Cortex of kidney (tissue), 1 donor: ENCODE measurements at places on chromosomes 6 and 20.

GRCh38 chr20:13883425-13883824 lies 98.6 kb downstream of the NDUFAF5 start:
- no peak for DNase-seq

DNA sequence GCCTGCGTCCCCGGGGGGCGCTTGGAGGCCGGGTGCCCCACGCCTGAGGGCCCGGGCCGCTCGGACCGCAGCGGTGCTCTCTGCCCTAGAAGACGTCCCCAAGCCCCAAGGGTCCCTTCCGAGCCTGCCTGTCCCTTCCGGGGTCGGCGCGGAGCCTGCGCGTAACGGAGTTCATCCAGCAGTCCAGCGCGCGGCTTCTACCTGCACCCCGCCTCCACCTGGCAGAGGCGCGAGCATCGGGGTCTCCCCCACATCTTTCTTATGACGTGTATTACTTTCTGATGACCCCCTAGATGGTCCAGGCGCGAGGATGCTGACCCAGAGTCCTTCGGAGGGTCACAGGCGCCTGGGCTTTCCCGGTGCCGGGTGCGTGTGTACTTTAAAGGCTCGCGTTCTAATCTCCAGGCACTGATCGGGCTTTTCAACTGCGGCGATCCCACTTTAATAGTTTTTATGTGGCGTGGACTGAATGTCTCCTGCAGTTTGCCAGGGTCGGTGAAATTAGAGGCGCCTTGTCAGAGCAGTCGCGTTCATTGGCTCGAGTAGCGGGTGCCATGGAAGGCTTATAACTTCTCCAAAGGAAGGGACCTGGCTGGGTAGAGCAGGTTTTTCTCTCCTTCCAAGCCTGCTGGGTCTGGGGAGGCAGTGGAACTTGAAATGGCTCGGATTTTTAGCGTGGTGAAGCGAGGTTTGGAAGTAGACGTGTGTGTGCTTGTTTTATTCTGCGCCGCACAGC lies 912 bp downstream of the EYA4 start:
- no peak for DNase-seq

DNA sequence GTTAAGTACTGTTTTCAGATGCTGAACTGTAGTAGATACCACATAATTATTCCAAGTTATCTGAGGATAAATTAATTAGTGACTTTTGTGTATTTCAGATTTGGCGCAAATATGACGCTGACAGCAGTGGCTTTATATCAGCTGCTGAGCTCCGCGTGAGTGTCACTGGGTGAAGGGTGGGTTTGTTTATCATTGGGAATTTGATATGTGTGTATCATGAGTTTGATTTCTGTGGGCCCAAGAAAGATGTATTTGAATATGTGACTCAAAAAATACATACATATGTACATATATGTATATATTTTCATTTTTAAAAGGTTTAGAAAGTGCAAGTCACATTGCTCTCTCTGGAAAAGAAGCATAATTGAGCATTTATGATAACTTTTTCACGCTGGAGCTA lies 17.4 kb downstream of the SCGN start:
- DNase-seq, result no peak

- no peak for DNase-seq
Observed at GRCh38 chr6:28537065-28537464, 11.4 kb downstream of the GPX5 start.

DNA sequence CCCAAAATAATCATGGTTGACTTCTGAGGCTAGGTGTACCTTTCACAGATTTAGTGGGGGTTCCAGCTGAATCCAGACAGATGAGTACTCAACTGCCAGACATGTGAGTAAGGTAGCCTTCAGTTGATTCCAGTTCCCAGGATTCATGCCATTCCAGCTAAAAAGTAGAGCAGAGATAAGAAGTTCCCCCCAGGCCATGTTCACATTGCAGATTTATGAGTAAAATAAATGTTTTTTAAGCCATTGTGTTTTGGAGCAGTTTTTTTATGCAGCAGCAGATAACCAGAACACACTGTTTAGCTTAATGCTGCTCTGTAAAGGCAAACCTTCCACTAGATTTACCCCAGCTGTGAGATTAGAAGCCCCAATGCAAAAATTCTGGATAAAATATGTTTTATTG lies 245.0 kb downstream of the RFPL4B start:
- DNase-seq, result no peak

DNA sequence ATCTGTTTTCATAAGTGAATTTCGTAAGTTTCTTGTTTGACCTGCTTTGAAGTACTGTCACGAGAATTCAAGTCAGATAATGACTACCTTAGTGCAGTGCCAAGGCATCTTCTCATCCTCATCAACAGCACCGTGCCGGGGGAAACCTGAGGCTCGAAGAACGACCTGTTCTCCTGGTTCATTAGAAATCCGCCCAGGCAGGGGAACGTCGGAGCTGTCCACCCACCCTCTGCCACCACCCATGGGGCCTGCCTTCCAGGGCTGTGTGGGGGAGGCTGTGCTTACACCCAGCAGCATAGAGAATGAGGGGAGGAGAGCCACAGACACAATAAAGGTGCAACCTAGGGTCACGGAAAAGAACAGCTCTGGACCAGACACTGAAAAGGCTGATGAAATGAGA lies 101.6 kb downstream of the RAMACL start:
- no peak for DNase-seq

- no peak for DNase-seq
Observed at GRCh38 chr6:158560836-158561320, 987 bp downstream of the TMEM181 start.

DNA sequence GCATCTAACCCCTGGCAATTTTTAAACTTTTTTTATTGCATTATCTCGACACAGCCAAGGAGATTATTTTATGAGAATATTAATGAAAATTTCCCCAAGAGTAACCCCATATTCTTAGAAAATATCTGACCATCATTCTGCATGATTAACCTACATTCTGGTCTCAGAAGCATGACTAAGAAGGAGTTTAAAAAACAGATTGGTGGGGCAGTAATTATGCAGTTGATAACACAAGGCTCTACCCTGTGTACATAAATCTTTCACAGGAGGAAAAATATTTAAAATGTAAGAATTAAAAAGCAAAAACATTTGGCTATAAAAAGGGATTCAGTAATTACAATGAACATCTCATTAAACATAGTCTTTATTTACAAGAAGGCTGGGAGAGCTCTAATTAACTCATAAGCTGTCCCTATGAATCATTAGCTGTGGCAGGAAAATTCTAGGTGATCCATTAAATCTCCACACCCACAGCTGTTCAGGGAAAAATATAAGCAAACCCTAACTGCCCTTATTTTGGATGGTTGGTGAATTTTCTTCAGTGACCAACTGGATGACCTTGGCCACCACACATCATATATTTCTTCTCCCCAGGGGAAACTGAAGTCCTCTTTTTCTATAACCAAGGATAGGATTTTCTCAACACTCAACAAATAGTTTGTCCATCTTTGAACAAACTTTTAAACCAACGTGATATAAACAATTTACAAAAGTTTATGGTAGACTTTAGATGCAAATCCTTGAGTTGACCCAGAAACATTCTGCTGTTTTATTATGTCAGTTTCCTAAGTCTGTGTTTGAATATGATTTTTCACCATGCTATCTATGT lies 59.5 kb downstream of the PDE7B start:
- DNase-seq, result no peak

DNA sequence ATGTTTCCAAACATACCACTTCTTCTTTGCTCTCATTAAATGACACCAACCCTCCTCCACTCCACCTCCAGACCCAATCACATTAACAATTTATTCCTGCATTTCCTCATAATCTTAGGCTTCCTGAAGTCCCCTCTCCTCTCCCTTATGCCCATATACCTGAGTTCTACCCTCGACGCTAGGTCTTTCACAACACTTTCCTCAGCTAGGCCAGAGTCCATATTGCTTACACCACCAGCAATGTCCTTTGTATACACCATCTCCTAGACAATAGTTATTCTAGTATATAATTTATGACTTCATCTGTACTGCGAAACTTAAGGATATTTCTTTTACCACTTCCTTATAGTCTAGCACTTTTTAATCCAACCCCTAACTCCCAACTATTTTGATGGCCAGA lies 47.7 kb downstream of the SIM1 start:
- no peak for DNase-seq

- DNase-seq, result no peak
Observed at GRCh38 chr6:136544326-136544725, 5.9 kb downstream of the MAP7 start.

GRCh38 chr20:6866741-6867140 lies 99.3 kb downstream of the BMP2 start:
- DNase-seq, result no peak

GRCh38 chr20:10565922-10566897 lies 107.6 kb downstream of the JAG1 start:
- no peak for DNase-seq

DNA sequence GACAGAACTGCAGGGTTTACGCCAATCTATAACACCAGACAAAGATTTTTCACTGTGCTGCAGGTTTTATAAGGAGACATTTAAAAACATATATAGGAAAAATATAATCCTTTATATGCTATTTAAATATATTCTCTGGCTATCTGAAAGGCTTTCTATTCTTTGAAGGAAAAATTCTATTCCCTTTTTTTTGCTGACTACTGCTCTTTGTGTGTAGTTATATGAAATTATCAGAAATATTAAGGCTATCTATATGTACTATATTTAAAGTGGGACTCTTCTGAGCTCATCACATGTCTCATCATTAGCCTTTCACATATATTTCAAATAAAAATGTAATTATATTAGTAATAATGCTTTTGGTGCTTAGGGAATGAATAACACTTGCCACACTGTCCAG lies 930.7 kb downstream of the EYS start:
- no peak for DNase-seq

DNA sequence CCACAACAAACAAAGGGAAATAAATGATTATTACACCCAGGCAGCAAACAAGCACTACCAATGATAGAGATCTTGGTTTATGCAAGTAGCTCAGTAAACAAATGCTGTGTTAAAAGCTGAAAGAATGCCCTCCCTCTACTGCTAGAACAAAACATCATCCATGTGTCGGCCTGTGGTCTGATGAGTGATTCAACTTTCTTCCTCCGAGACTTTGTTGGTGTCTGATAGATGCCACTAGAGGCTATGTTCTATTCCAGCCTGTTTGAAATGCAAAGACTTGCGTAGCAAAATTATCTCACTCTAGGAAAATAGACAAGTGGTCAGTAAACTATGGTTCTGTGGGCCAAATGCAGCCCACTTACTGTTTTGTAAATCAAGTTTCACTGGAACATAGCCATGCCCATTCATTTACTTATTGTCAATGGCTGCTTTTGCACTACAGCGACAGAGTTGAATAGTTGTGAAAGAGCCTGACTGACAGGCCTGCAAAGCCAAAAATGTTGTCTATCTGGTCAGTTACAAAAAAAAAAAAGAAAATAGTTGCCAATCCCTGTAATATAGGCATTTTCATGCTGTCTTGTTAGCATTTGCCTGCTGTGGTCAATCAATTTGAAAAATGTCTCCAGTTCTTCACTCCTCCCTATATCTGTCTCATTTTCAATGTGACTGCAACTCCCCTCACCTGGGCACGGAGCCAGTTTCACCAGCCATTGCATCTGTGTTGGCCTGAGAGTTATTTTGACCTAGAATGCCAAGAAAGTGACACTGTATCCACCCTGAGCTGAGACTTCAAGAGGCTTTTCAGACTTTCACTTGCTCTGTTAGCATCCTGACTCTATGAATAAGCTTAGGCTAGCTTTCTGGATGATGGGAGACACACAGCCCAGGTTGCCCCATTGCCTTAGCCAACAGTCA lies 544.6 kb upstream of the BTBD3 start:
- no peak for DNase-seq

DNA sequence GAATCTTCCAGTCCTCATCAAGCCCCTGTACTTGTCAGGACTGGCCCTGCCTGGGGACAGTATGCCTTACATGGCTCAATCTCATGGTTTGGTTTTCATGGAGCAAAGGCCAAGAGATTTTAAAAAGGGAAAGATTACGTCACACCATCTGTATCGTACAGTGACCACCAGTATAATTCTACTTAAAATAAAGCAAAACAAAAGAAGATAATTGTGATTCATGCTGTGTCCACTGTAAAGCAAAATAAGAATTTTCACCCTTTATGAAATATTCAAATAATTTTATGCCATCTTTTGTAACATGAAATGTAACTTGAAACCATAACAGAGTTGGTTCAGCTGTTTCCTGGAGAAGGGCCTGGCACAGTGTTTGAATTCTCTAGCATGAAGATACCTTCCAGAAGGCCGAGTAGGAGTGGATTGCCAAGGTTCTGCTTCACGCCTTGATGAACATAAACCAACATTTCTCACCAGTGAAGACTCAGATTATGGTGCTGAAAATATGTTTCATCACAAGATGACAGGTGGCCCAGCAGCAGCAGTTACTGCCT lies 486.5 kb downstream of the RFPL4B start:
- DNase-seq, result no peak

DNA sequence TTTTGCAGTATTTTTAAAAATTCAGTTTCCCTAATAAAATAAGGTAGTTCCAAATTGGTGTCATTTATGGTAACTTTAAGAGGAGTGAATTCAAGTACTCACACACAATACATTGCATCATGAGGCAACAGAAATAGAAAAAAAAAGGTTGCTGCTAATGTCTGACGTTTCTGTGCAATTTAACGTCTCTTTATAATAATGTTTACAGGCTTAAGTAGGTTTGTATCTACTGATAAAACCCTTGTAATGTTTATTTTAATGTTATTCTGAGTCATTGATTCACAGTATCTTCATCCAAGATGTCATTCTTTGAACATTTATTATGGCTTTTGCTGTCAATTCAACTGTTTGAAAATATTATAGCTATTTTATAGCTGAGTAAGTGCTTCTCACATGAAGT lies 86.0 kb downstream of the RNF217 start:
- DNase-seq, result no peak

DNA sequence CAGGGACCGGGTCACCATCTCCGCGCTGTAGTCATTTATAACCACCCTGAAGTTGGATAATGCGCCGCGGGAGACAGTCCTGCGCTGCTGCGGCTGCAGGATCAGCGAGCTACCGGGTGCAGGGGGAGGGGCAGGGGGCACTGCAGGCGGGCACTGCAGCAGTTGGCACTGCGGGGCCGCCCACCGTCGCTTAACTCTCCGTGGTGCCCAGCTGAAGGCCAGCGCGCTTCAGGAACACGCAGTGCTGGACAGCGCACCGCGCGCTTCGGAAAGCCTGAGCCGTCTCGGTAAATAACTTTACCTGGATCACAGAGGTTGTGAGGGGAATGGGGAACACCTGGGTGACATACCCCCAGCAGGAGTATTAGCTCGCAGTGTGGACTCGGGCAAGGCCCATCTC lies 12.4 kb upstream of the LRFN2 start:
- DNase-seq, result no peak

DNA sequence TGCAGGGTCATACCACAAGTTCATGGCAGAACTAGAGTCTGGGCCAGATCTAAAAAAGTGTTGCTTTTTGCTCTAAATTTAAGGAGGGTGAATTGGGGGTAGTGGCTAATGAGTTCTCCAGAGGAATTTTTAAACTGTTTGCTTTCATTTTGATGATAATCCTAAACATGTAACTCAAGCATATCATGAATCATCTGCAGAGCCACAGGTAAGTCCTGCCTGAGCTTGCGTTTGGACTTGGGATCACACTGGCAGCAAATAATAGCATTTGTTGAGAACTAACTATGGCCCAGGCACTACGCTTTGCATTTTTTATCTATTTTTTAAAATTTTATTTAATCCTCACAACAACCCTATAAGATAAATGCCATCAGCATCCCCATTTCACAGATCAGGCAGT lies 27.4 kb downstream of the FAM110A start:
- DNase-seq, result no peak
